ENCODE measurements at places on chromosomes 2 and 18.

DNA sequence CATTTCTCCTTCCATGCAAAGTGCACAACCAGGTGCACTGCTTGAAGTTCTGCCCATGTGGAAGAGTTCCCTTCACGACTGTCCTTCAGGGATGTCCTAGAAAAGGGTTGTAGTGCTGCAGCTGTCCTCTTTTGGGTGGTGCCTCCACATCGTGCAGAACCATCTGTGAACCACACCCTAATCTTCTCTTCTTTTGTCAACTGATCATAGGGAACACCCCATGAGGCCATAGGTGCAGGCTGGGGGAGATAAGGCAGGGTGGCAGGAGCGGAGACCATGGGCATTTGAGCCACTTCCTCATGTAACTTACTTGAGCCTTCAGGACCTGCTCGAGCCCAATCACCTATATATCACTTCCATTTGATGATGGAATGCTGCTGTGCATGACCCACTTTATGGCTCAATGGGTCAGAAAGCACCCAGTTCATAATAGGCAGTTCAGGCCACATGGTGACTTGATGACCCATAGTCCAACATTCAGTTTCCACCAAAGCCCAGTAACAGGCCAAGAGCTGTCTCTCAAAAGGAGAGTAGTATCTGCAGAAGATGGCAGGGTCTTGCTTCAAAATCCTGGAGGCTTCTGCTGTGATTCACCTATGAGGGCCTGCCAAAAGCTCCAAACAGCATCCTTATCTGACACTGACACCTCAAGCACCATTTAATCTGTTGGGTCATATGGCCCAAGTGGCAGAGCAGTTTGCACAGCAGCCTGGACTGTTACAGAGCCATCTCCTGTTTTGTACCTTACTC, 84.7 kb upstream of the CYRIA start:
- DNase-seq, result no peak

GRCh38 chr2:68926796-68927195, 25.9 kb downstream of the GKN2 start:
- DNase-seq, result no peak

DNA sequence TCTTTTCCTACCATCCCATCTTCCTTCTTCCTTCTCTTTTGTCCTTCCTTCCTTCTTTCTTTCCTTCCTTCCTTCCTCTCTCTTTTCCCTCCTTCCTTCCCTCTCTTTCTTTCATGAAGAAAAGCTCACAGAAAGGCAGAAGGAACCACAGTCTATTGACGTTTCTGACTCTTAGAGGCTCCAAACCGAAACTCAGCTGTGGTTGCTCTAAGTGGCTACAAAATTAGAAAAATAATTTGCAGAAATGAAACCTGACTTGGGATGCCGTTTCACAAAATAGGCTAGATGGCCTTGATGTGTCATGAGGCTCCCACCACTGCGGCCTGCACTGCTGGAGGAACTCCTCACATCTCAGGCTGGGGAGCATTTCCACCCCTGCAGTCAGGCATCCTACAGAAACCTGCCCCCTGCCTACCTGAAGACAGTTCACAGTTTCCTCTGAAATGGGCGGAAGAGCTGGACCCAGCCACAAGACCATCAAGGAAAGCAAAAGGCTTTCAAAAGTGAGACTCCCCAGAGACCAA, 165.6 kb downstream of the SMAD7 start:
- DNase-seq, result no peak

DNA sequence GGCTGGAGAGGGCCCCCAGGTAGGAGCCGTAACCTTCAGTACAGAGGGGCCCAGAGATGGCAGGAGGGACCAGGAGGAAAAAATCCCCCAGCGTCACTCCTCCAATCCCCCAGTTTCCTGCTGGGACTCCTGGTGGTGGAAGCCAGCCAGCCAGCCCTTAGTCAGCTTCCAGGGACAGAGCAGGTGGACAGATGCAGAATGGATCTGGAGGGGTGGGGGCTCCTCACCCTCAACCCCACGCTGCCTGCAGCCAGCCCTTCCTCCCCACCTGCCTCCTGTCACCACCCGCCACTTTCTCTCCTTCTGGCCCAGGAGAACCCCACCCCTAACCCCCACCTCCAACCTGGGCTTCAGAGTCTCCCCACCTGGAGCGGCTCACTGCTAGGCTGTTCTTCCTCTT, 21.1 kb downstream of the EMX1 start:
- DNase-seq, result no peak

DNA sequence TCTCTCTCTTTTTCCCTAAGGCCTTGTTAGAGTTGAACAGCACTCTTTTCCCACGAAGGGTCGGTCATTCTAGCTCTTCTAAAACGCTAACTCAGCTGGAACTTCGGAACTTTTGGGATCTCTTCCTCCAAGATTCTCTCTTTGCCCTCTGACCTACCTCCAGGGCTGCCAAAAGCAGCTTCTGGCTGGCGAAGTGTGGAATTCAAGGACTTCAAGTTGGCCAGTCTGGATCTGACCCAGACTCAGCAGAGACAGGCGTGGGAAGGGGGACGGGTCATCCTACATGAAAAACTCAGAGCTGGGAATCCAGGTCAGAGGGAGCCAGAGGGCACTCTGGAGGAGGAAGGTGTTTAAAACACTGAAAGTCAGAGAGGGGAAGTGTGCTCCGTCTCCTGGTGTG, 305.5 kb upstream of the HDAC4 start:
- DNase-seq, result no peak

DNA sequence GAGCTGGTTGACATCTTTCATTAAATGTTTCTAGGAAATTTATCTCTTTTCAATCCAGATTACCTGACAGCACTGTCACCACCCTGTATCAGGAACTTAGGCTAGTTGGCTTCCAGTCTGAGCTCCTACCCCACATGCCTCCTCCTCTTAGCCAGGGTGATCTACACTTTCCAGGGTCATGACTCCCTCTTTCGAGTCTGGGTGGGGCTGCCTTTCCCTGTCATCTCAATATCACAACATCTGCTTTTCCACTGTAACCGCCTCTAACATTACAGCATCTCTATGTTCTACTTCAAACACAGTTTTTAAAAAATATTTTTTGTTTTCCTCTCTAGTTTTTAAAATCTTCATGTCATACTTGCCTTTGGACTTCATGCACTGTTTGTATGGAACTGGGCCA, 129.2 kb downstream of the RBMS1 start:
- no peak for DNase-seq

GRCh38 chr2:64220265-64220664, 76.0 kb upstream of the PELI1 start:
- DNase-seq, result no peak

- DNase-seq, result no peak
Observed at GRCh38 chr2:218782528-218782844, 539 bp downstream of the CYP27A1 start.

GRCh38 chr18:25679491-25679890, 327.5 kb upstream of the ZNF521 start:
- DNase-seq, result no peak

DNA sequence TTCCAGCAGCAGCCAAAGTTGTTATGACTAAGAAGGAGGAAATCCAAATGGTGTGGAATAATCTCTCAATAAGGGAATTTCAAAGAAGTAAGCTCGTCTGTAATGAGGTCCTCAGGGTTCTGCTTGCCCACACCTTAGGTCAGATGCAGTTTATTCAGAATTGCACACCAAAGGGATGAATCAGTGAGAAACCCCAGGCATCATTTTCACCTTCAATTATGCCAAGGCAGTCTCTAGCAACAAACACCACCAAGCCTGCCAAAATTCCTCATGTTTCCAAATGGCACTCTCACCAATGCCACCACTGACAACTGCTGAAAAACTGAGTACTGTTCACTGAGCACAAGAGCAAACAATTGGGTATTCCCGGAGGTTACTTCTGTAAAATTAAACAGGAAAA, 43.6 kb downstream of the KCNG3 start:
- no peak for DNase-seq

GRCh38 chr2:41993435-41993925, 54.3 kb upstream of the PKDCC start:
- no peak for DNase-seq

DNA sequence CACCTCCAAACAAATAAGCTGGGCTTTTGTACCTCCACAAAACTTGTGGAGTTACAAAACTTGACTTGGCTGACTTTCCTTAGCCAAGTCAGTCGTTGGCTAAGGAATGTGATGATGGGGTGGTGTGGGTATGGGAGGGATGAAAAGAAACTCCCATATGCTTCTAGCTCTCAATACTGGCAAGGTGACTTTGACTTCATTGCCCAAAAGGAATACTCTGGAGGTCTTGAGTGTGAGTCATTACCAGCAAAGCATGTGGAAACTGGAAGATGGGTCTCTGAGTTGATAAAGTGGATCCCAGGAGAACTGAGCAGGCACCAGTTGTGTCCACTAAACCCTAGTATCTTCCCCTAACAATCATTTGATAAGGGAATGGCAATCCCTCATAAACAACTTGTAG, 226.7 kb downstream of the GULP1 start:
- no peak for DNase-seq

DNA sequence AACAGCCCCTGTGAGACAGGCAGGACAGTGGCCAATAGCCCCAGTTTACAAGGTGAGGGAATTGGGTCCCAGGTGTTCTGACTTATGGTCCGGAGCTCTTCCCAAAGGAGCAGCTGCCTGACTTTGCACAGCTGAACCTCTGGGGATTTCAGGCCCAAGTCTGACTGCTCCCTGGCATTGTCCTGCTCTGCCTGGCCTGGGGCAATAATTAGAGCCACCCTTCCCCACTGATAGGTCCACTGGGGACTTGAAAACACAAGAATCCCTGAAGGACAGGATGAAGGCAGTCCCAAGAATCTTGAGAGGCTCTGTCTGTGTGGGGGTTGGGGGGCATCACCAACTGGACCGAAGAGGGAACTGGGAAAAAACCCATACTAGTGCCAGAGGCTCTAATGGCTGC, 3.7 kb upstream of the FEV start:
- DNase-seq, result no peak

DNA sequence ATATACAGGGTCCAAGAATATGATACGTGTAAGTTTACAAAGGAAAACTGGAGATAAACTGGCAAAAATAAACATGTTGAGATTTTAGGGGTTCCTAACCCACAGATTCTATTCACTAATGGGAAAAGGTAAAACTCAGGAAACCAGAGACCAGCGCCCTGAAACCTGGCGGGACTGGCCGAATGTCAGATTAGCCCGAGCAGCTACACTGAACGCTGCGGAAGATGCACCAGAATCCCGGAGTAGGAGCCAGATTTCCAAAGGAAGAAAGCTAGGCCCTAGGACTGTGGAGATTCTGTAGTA, 679 bp upstream of the WDR75 start:
- DNase-seq, result no peak

GRCh38 chr2:46510598-46511177, 31.3 kb downstream of the TMEM247 start:
- DNase-seq, result no peak

- DNase-seq, result no peak
Observed at GRCh38 chr2:10286216-10287037, 16.3 kb upstream of the HPCAL1 start.

DNA sequence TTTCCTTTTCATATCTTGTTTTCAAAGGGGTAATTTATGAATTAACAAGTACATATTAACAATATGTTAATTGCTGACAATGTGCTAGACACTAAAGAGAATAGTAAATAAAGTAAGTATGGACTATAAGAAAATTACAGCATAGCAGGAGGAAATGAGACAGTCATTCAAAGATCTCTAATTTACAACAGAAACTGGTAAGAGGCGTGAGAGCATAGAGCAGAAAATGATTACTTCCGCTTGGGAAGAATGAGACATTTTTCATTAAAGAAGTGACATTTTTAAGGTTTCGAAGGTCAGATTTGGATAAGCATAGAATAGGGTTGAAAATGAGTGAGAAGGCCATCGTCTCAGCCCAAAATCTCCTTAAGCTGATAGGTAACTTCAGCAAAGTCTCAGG, 184.4 kb upstream of the SESTD1 start:
- DNase-seq, result no peak

- DNase-seq, result no peak
Observed at GRCh38 chr2:237892984-237893595, 33.7 kb downstream of the RAMP1 start.

DNA sequence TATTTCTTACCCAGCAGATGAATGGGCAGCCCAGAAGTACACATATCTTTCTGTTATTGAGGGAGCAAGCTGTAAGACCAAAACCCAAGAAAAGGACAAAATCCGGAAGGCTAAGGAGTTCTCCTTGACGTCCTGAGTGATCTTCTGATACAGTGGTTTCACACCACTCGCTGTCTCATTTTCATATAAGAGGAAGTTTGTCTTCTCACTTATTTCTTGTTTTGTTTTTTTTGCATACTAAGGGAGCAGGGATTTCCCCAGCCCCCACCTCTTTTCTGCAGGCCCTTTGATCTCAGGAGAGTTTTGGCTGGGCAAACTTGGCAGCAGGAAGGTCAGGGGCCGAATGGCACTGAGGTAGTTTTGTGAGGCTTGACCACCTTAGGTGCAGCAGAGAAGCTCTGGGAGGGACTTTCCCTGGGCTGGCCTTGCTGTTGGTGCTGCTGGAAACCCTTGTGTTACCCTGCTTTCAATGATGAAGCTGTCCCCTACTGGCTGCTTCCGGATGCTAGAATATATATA, 13.3 kb downstream of the CHRNA1 start:
- no peak for DNase-seq

DNA sequence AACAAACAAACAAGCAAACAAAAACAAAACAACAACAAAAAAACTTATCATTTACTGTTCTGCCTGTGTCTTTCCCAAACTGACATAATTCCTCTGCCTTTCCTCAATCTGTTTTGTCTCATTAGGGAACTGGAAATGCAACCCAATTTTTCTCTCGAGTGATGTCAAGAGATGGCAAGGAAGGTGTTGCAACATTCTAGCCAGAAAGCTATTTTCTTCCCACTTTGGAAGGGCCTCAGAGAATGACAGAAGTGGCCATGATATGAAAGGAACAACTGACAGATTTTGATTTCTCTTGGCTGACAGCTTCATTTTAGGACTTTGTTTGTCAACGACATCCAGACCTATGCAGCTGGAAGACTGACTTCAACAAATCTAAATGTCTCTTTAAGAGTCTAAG, 24.7 kb downstream of the RND3 start:
- no peak for DNase-seq

DNA sequence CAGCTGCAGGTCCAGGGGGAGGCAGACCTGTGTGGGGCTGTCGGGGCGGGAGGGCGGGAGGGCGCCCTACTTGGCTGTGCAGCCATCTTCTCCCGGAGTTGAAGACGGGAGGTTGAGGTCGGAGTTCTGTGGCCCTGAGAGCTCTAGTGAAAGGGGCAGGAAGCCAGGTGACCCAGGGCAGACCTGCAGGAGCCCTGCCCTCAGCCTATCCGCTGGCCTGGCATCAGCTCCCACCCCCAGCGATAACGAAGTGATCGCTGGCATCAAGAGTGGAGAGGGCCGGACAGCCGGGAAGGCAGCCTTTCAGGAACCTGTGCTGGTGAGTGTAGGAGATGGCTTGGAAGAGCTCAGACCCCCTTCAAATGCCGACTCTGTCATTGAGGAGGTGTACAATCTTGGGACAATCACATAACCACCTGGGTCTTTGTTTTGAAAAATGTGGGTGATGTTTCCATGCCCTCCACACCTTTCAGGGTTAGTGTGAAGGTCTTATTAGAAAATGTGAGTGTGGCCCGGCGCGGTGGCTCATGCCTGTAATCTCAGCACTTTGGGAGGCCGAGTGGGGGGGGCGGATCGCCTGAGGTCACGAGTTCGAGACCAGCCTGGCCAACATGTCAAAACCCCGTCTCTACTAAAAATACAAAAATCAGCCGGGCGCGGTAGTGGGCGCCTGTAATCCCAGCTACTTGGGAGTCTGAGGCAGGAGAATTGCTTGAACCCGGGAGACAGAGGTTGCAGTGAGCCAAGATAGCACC, 1.3 kb downstream of the ARHGEF4 start:
- DNase-seq, result no peak

- DNase-seq, result no peak
Observed at GRCh38 chr2:110900191-110900590, 167.8 kb downstream of the ACOXL start.

Measured in NCI-H187 (cell line).